Brain (organoid and tissue), 16 donors: ENCODE measurements at places on chromosomes 2 and 18. TPM values are rescaled to one million over a fixed set of nuclear protein-coding genes. Genes with fewer than 3 reads are reported as not detected.

Gene SCTR
- polyA plus RNA-seq: not detected

Gene COLEC12
- polyA plus RNA-seq: 3.9 TPM

Gene DYSF
- 41.9 TPM for polyA plus RNA-seq

Gene ST8SIA3
- polyA plus RNA-seq: 38.4 TPM

Gene FAM110C
- 1.3 TPM for polyA plus RNA-seq

Gene ABCG5
- polyA plus RNA-seq: not detected

Gene NCKAP1
- 40.4 TPM for polyA plus RNA-seq
